Retinal pigment epithelial cell (primary cell): ENCODE measurements at places on chromosomes 1 and 21.
A peak's percentile ranks its signal among the peaks of the same experiment; 100 is the strongest.

DNA sequence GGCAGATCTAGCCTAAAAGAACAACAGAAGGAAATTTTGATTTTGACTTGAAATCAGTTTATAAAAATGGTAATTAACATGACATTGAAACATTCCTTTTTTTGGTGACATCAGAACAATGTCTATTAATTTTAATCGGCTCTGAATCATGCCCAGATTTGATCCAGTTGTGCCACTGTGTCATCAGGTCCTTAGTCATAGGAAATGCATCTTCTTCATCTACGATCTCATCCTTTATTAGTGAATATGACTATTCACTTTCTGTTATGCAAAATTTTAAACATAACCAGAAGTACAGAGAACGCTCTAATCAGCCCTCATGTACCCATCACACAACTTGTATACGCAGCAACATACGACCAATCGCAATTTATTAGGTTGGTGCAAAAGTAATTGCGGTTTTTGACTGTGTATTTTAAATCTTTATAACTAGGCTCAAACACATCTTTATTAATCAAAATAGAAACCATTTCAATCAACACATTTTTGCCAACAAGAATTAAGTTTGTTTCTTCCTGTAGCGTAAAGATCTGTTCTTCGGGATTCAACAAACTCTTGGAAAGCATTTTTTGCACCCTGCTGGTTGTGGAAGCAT is 40.3 kb upstream of the TLR5 start:
- no peak for DNase-seq

GRCh38 chr1:29275435-29275834 is 39.1 kb downstream of the PTPRU start:
- no peak for DNase-seq

DNA sequence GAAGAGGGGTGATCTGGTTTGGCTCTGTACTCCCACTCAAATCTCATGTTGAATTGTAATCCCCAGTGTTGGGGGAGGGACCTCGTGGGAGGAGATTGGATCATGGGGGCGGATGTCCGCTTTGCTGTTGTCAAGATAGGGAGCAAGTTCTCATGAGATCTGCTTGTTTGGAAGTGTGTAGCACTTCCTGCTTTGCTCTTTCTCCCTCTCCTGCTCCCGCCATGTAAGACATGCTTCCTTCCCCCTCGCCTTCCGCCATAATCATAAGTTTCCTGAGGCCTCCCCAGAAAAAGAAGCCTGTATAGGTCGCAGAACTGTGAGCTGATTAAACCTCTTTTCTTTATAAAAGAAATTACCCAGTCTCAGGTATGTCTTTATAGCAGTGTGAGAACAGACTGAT is 27.9 kb downstream of the MYOM3 start:
- DNase-seq = no peak

- no peak for DNase-seq
These were observed 345.0 kb downstream of the DISC1 start for GRCh38 chr1:231971397-231972110.

GRCh38 chr1:164511001-164511705 is 47.8 kb upstream of the PBX1 start:
- DNase-seq = no peak

DNA sequence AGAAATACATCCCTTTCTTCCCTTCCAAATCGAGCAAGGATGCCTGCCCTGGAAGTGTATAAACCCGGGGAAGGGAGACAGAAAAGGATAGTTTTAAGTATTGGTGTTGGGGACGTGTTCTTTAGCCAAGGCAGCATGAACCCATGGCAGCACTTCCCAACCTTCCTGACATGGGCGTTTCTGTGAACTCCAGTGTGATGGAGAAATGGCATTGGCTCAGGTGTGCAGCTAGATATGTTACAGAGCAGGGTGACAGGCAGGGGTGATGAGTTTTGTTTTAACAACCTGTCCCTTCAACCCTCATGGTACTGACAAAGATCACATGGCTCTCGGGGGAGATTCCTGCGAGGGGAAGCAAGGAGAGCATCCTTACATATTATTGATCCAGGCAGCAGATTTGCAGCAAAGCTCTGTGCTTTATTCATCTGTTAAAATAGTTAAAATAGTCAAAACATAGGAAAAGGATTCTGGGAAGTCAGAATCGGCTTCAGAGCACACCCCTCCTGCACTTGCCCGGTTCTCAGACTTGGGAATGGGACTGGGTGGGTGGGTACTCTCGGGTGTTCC is 4.0 kb downstream of the MX1 start:
- no peak for DNase-seq

GRCh38 chr1:224211206-224211962 is 28.3 kb downstream of the DEGS1 start:
- DNase-seq = no peak

DNA sequence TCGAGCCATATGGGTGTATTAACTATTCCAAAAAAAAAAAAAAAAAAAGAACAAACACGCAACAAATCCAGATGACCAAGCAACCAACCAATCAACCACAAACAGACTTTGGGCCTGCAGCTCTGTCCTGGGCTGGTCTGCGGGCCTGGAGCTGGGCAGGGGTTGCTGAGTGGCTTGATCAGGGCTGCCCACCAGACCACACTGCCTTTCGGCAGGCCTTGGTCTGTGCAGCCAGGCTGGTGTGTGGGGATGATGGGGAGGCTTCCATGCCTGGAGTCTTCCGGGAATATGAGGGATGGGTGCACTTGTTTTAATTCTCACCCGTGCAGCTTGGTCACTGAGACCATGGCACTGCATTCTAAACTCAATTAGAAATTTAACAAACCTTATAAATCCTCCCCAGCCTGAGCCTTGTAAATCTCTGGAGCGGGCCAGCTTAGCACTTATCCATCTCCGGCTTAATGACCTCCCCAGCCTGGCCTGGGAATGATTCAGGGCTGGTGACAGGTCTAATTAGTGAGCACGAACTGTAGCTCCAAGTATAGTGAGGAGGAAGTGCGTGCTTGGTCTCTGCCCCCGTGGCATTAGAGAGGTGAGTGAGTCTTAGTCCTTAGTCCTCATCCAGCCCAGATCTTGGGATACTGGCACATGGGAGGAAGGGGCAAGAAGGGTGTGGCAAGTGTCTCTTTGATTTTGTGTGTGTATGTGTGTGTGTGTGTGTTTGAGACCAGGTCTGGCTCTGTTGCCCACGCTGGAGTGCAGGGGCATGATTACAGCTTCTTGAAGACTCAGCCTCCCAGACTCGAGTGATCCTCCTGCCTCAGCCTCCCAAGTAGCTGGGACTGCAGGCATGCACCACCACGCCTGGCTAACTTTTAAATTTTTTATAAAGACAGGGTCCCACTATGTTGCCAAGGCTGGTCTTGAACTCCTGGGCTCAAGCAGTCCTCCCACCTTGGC is 74.6 kb upstream of the CSF3R start:
- peak; percentile 1 for DNase-seq

DNA sequence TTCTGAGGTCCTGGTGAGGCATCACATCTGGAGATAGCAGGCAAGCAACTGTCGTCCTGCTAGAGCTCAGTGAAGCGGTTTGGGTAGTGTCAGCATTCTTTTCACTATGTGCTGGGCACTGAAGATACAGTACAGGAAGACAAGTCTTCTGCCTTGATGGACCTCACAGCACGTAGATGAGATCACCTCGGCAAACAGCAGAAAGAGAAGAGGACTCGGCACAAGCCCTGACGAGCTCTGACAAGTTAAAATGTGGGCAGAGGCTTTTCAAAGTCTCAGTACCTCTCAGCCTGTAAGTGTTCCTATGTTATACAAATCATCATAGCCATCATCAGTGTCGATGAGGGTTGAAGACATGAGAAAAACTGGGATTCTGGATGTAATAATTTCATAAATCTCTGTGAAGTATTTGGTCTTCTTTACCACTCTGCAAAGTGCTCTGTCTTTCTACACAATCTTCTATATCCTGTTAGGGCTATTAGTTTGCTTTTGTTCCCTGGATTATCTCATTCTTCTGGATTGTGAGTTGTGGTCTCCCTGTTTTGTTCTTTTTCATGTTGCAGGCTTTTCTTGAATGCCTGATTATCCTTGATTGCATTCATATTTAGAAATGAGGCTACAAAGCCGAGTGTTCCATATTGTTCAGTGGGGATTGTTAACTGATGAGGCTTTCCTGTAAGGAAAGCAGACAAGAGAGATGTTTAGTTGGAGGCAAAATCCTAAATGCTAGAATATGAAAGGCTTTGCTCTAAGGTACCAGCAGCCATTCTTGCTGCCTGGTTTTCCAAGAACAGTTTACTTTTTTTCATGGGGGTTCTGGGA is 24.2 kb downstream of the MAEL start:
- DNase-seq = no peak

GRCh38 chr1:240705579-240705978 is 93.6 kb upstream of the GREM2 start:
- peak; percentile 14 for DNase-seq

DNA sequence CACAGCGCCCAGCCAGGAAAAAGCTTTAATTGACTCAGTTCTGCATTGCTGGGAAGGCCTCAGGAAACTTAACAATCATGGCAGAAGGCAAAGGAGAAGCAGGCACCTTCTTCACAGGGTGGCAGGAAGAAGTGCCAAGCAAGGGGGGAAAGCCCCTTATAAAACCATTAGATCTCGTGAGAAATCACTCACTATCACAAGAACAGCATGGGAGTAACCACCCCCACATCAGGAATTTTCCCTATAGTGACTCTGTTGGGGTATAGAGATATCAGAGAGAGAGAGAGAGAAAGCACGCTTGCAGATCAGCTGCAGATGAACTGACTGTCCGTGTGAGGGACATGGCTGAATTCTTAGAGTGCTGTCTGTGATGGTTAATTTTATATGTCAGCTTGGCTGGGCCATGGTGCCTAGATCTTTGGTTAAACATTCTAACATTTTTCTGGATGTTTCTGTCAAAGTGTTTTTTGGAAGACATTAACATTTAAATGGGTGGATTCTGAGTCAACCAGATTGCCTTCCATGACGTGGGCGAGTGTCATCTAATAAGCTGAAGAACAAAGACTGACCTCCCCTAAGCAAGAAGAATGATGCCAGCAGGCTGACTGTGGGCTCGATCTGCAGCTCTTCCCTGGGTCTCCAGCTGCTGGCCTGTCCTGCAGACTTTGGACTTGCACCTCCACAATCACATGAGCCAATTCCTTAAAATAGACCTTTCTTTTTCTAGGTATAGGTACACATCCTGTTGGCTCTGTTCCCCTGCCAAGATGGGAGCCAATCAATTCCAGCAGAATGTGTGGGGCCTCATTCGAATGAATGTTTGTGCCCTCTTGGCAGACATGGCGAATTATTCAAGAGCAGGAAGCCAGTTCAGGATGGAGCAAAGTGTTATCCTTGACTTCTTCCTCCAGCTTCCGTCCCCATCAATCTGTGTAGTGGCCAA is 21.4 kb upstream of the CPT2 start:
- DNase-seq = no peak

GRCh38 chr1:226870401-226871279 is at the start of gene PSEN2:
Gene PSEN2 (plus strand): TSS chr1:226870616. CDS start chr1:226881908, 11,292 bp downstream.
- DNase-seq = no peak

- DNase-seq = peak; percentile 94
These were observed 8.8 kb upstream of the CTBS start for GRCh38 chr1:84582802-84583587.

GRCh38 chr1:52141513-52142219 is at the start of gene ZFYVE9:
Gene ZFYVE9 (plus strand): TSS chr1:52142089. CDS start chr1:52233207, 91,118 bp downstream.
- no peak for DNase-seq

GRCh38 chr1:155379631-155380090 is 59.0 kb downstream of the RUSC1 start:
- DNase-seq = no peak

DNA sequence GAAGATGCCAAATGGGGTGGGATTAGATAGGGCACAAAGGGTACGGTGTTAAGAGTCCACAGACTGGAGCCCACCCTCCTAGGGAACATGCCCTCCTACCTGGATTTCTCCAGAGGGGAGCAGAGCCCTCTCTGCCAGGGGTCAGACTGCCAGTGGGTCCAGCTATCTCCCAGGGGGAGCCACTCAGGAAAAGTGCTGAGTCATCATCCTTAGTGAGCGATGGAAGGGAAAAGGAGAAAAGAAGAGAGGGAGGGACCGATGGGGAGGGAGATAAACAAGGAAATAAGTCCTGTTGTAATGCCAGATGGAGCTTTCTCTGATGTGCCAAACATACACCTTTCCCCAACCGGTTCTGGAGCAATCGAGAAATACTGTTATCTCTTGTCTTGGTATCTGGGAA is 30.4 kb upstream of the CYP4B1 start:
- no peak for DNase-seq

DNA sequence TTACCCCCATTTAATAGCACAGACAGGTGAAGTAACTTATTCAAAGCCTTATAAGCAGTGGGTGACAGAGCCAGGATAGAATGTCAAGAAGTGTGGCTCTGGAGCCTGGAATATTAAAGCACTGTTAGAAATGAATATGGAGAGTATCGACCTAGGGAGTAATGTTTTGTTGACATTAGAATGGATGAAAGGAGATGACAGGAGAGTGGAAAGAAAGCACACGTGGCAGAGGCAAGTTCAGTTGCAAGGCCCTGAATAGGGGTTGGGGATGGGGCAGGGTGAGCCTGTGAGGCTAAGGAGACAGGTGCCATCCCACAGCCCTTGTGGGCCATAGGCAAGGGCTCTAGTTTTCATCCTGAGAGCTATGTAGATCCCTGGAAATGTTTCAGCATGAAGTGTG is 125.5 kb upstream of the PLXNA2 start:
- no peak for DNase-seq

DNA sequence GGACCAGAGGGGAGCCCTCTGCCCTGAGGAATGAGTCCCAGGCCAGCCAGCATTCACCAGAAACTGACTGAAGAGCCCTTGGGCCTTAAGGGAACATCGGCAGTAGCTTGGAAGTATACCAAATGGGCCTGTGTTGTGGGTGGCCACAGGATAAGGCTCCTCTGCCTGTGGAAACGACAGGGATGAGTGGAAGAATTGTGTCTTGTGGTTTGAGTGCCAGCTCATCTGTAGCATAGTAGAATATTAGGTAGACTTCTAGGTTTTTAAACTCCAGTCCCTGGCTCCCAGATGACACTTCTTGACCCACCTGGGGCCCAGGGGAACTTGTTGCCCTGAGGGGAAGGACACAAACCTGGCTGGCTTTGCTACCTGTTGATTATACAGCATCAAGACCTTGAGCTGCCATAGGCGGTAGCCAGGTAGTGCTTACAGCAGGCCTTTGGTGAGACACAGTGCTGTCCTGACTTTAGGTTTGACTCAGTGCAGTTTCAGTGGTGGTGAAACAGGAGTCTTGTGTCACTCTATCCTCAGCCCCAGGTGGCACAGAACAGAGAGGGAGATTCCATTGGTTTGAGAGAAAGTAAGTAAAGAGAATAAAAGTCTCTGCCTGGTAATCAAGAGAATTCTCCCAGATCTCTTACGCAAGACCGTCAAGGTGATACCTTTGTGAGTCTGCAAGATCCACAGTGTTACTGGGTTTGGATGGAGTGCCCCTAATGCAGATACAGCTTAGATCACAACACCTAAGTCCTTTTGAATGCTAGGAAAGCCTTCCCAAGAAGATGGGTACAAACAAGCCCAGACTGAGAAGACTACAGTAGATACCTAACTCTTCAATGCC is 50.2 kb downstream of the RABGAP1L start:
- DNase-seq = no peak

DNA sequence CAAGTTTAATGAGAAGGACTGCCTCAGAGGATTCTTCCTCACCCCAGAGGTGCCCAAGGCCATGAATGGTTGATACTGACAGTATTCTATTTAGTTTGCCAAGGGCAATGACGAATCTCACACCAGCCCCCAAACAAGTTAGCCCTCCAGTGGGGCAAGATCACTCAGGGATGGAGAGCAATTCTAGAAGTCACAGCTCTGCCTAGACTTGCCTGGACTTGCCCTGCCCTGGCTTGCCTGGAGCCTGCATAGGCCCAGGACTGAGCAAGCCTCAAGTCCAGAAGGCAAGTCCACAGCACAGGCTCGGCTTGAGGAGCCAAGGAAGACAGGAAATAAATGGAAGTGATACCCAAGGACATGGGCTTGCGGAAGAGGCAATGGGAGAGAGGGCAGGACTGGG is 39.5 kb upstream of the RGS16 start:
- DNase-seq = no peak

GRCh38 chr1:236147521-236148469 is 5.5 kb downstream of the GPR137B start:
- no peak for DNase-seq
